ENCODE measurements at places on chromosomes 3 and 15. TPM values are rescaled to one million over a fixed set of nuclear protein-coding genes. Genes with fewer than 3 reads are reported as not detected.

DNA sequence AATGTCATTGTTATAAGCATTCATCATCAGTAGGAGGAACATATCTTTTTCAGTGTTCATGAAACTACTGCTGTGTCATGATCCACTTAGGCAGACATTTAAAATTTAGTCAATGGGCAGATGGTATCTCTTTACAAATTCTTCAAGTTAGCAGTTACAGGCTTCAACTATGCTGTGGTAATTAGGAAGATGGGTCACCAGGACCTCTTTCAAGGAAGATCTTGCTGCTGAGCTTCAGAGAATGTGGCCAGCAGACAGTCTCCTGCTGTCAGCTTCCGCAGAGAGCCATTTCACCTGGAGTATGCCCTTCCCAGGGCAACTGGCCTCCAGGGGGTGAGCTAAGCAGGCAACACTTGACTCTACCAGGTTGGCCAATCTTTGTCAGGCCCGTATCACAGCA lies 19.4 kb downstream of the IFT57 start:
- H3K36me3 ChIP-seq, result peaks cover 8% of the 10 kb centered on the region
- H3K4me3 ChIP-seq, result no peak overlapping the region
- peaks cover 3% of the 10 kb centered on the region for H3K4me1 ChIP-seq
- no peak for DNase-seq
- no peak overlapping the region for H3K27ac ChIP-seq

The MKRN3 gene
- total RNA-seq, result not detected

The OCA2 gene
- 1.2 TPM for total RNA-seq

DNA sequence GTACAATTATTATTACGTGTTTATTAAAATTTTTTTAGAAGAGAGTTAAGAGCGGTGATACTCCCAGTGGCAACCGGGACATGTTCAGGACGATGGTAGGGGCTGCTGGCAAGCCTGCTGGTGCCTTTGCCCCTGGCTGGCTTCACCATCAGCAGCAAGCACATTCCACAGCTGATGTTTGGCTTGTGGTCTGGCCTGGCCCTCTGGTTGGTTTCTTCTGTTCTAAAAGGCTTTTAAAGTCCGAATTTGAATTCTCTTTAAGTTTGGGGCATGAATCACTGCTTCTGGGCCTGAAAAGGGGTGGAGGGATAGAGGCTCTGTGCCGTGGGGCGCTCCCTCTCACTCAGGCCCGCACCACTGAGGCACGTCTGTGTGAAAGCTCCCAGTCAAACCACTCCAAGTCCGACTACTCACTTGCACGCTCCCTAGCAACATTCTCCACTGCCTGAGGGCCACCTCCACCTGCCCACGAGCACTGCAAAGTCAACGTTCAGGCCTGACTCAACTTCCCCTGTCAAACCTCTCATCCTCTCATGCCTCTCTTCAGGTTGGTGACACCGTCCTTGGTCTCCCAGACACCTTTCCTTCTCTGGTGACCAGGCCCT lies 10.1 kb downstream of the ITGA11 start:
- no peaks in the 10 kb centered on the region for H3K27me3 ChIP-seq
- H3K27ac ChIP-seq, result peak overlapping the region; percentile 93
- peaks cover 97% of the 10 kb centered on the region for H3K4me1 ChIP-seq
- H3K36me3 ChIP-seq, result peaks cover 56% of the 10 kb centered on the region

DNA sequence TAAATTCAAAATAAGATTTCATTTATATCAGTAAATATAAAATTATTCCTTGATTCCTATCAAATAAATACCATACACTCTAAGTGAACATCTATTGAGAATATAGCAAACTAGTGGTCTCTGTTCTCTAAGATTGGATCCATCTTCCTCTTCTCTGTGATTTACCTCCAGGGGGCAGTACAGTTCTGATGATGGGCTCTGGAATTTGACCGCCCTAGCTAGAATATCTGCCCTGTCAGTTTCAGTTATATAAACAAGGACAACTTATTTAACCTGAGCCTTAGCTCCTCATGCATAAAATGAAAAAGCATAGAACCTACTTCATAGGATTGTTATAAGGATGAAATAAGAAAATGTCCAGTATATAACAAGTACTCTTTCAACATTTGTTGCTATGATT lies 171.1 kb upstream of the CCDC54 start:
- peaks cover 46% of the 10 kb centered on the region for H3K4me1 ChIP-seq
- H3K27me3 ChIP-seq, result no peaks in the 10 kb centered on the region
- no peak overlapping the region for H3K27ac ChIP-seq
- H3K4me3 ChIP-seq, result no peak overlapping the region

DNA sequence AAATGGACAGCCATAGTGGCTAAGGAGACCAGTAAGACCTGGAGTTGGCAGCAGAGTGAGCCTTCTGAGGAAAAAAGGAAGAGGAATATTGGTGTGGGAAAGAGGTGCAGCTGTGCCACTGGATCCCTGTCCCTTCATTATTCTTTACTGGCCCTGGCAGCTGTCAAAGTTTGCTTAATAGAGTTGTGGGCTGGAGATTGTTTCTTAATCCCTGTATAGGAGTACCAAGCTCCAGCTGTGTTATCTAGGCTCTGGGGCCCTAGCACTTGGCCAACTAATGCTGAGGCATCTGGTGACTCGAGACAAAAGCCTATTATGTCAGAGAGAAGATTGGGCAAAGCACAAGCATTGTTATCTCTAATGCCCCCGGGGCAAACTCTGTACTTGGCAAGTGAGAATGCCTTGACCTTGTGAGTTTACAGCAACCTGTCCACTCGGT lies 61.4 kb downstream of the ZNF609 start:
- H3K36me3 ChIP-seq, result peaks cover 5% of the 10 kb centered on the region

DNA sequence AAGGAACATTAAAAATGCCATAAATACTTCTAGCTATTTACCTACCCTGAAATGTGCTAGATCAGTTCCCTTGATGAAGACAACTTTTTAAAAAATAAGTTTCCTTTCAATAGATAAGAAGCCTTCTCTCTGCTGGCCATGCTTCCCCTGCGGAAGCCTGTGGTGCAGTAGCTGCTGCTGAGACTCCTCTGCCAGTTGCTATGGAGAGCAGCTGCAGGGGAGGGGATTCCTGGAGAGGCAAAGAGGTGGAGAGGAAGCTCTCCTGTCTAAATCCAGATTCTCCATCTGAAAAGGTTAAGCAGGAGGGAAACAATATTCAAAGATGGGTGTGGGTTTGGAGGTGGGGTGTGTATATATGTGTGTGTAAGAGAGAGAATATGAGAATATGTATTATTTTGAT lies 69.8 kb upstream of the BFSP2 start:
- peaks cover 25% of the 10 kb centered on the region for H3K27me3 ChIP-seq
- H3K4me1 ChIP-seq, result peaks cover 9% of the 10 kb centered on the region
- H3K27ac ChIP-seq, result no peak overlapping the region
- H3K4me3 ChIP-seq, result no peak overlapping the region
- no peaks in the 10 kb centered on the region for H3K36me3 ChIP-seq

DNA sequence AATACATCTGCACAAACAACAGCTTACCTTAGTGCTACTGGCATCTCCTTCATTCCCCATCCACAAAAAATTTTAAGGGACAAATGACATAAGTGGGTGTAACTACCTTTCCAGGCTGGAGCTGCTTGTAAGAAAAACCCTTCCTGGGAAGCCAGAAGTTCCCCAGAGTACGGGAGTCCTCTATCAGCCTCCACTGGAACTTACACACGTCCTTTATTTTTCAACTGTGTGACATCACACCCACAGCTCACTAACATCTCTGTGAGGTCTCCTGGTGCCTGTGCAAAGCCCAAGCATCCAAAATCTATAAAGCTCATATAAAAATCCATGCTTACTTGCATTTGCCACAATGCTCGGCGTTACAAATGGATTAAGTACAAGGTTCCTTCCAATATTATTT lies 27.6 kb downstream of the LRIG1 start:
- H3K4me3 ChIP-seq, result peak overlapping the region; percentile 61

GRCh38 chr3:23035927-23036640 lies 167.0 kb upstream of the UBE2E2 start:
- H3K4me3 ChIP-seq, result no peak overlapping the region
- no peak for DNase-seq
- peaks cover 11% of the 10 kb centered on the region for H3K36me3 ChIP-seq
- H3K27ac ChIP-seq, result peak overlapping the region; percentile 27
- peaks cover 9% of the 10 kb centered on the region for H3K27me3 ChIP-seq
- peaks cover 29% of the 10 kb centered on the region for H3K4me1 ChIP-seq

The POPDC2 gene
- total RNA-seq, result 2.4 TPM

GRCh38 chr3:66904336-66904735 lies 93.8 kb upstream of the KBTBD8 start:
- H3K36me3 ChIP-seq, result no peaks in the 10 kb centered on the region
- no peak overlapping the region for H3K27ac ChIP-seq
- no peaks in the 10 kb centered on the region for H3K4me1 ChIP-seq
- peaks cover 30% of the 10 kb centered on the region for H3K27me3 ChIP-seq
- no peak overlapping the region for H3K4me3 ChIP-seq

GRCh38 chr3:151560738-151561137 lies 99.9 kb upstream of the IGSF10 start:
- H3K4me1 ChIP-seq, result peaks cover 11% of the 10 kb centered on the region
- H3K36me3 ChIP-seq, result no peaks in the 10 kb centered on the region
- H3K4me3 ChIP-seq, result no peak overlapping the region
- no peak for DNase-seq
- no peaks in the 10 kb centered on the region for H3K27me3 ChIP-seq
- no peak overlapping the region for H3K27ac ChIP-seq

DNA sequence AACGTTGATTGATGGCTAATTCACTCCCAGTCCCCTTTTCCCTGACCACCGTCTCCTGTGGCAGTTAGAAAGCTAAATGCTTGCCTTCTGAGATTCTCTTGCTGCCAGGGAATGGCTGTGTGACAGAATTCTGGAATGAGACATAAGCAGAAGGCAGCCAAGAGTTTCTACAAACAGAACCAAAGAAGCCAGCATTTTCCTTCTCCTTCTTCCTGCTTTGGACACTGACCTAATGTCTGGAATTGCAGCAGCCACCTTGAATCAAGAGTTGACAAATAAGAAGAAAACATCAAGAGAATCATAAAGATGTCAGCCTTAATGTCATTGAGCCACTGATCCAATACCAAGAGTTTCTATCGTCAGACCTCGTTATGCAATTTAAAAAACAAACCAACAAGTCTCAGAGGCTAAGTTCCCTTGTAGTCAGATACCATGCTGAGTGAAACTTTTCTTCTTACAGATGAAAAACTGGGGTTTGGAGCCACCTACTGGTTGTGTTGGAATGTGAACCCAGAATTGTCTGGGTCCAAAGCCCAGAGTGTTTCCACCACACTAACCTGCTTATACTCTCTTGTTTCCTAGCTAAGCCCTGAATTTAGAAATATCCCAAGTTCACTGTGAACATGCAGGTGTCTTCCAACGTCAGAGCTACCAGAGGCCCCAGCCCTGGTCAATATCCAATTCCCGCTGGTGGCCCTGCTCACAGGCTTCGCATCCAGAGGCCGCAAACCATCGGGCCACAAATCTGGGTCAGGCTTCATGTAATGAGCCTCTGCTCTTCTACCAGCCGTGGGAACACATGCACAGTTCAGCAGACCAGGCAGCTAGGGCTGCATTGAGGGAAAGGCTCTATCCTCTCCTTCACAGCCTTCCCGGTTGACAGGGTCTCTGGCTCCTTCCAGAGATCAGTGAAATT lies 42.5 kb downstream of the MCF2L2 start:
- DNase-seq, result no peak
- H3K27me3 ChIP-seq, result peaks cover 4% of the 10 kb centered on the region

DNA sequence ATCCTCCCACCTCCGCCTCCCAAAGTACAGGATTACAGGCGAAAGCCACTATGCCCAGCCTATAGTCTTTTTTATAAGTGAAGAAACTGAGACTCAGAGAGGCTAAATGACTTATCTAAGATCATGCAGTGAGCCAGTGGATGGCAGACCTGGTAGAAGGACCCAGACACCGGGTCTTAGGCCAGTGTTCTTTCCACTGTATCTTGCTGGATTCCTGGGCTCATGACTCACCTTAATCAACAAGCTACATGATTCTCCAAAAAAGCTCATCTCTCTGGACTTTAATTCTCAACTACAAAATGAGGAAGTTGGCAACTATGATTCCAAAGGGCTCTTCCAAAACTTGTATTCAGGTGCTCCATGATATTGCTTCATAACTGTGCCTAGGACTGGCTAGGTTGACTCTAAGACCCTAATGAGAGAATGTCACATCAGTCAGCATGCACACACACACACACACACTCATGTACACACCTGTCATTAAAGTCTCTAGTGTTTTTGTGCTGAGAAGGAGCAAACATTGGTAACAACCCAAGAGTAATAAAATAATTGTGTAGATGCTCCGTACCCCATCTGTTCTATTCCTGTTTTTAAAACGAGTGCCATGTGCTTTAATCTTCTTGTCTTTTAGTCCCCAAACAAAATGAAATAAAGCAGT lies 89.7 kb upstream of the SLC4A7 start:
- peaks cover 20% of the 10 kb centered on the region for H3K4me1 ChIP-seq
- H3K36me3 ChIP-seq, result no peaks in the 10 kb centered on the region
- no peak overlapping the region for H3K4me3 ChIP-seq
- no peak overlapping the region for H3K27ac ChIP-seq
- no peak for DNase-seq
- no peaks in the 10 kb centered on the region for H3K27me3 ChIP-seq

The CNTN3 gene
- 0.35 TPM for total RNA-seq

- no peak for DNase-seq
- no peak overlapping the region for H3K27ac ChIP-seq
- peaks cover 22% of the 10 kb centered on the region for H3K27me3 ChIP-seq
- no peaks in the 10 kb centered on the region for H3K36me3 ChIP-seq
- no peak overlapping the region for H3K4me3 ChIP-seq
These were observed 150.7 kb downstream of the KLF13 start for GRCh38 chr15:31477301-31477700.

The VGLL3 gene
- total RNA-seq, result 587 TPM

The NGLY1 gene
- total RNA-seq, result 28.9 TPM

DNA sequence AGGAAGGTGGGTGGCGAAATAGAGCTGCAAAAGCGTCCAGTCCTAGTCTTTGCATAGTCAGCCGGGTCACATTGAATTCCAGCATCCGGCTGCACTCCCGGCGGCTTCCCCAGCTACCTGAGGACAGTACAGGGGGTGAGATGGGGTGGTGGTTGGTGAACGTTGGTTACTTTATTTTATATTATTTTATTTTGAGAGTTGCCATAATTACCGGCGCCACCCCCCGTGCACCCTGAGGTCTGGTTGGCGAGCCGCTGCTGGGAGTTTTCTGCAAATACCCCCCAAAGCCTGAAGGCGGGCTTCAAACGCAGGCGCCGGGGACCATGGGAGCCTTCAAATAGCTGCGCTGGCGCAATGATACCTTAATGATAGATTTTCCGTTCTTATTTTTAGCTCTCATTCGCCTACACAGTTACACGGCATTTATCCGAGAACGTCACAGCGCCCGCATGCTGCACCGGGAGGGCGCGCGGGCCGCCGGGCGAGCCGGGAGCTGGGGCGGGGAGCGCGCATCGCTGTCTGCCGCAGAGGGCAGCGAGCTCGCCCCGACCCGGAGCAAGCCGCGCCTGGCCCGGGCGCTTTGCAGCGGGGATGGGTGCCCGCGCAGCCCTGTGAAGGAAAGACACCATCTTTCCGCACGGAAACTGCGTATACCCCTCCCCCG lies 756 bp upstream of the RASGRF1 start:
- H3K27ac ChIP-seq, result no peak overlapping the region
- DNase-seq, result peak; percentile 81
- peaks cover 10% of the 10 kb centered on the region for H3K4me1 ChIP-seq
- H3K36me3 ChIP-seq, result no peaks in the 10 kb centered on the region
- H3K27me3 ChIP-seq, result peaks cover 79% of the 10 kb centered on the region

- H3K4me1 ChIP-seq, result peaks cover 3% of the 10 kb centered on the region
- DNase-seq, result no peak
These were observed 596 bp upstream of the SGO1 start for GRCh38 chr3:20186600-20187004.

GRCh38 chr15:34773917-34774316 lies 19.1 kb upstream of the GJD2 start:
- no peaks in the 10 kb centered on the region for H3K4me1 ChIP-seq
- DNase-seq, result no peak
- H3K4me3 ChIP-seq, result no peak overlapping the region
- no peak overlapping the region for H3K27ac ChIP-seq
- H3K36me3 ChIP-seq, result no peaks in the 10 kb centered on the region
